LNCaP clone FGC (cell line): ENCODE measurements at places on chromosomes 2 and 18.

GRCh38 chr18:32373995-32374394, 96.7 kb downstream of the GAREM1 start:
- peak; percentile 59 for DNase-seq

- DNase-seq = no peak
Observed at GRCh38 chr2:106147159-106147558, 46.9 kb downstream of the UXS1 start.

DNA sequence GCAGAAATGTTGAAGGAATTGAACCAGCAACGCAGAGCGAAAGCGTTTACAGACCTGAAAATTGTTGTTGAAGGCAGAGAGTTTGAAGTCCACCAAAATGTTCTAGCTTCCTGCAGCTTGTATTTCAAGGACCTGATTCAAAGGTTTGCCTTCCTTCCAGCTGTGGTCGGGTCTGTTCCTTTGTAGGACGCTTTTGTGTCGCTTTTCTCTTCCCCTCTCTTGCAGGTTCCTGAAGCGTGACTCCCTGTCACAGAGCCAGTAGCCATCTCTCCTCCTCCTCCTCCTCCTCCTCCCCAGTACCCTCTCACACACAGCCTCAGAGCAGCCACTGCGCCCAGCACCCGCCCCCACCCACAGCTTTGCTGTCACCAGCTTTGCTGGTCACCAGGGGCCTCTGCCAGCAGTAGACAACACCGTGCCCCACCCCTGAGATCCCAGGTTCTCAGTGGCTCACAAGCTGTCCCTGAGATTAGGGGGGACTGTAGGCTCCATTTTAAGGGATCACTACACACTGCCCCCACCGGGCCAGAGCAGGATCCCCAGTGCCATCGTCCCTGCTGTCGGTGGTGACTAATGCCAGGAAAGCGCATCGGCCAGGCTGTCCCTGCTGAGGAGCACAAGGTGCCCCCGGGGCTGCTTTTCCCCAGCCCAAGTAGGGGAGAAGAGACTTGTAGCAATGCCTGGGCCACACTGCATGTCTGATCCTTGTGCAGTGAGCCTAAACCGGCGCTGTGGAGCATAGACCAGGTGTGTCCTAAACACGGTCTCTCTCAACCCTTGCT, 242.3 kb downstream of the ATAD2B start:
- DNase-seq = no peak

DNA sequence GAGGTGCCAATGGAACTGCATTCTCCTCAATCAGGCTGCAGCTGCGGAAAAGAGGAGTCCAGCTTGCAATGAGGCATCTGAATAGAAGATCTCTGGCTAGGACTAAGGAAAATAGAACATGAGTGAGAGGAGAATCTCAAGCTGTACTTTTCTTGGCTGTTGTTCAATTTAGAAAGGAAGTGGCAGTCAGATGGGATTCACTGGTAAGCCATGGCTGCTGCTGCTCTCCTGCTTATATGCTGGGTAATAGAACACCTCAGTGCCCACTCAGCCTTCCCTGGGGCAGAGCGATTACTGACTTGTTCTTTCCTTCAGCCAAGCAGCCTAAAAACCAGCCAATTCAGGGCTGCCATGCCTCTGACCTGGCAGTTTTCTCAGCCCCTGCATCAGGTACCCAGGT, 17.6 kb upstream of the CHST9 start:
- no peak for DNase-seq

GRCh38 chr2:153811516-153811915, 60.2 kb upstream of the GALNT13 start:
- no peak for DNase-seq

- DNase-seq = no peak
Observed at GRCh38 chr2:128380961-128381938, 62.6 kb upstream of the HS6ST1 start.

GRCh38 chr2:206482123-206482522, 38.8 kb downstream of the ADAM23 start:
- no peak for DNase-seq

- DNase-seq = no peak
Observed at GRCh38 chr2:15790838-15791237, 149.5 kb upstream of the MYCN start.

DNA sequence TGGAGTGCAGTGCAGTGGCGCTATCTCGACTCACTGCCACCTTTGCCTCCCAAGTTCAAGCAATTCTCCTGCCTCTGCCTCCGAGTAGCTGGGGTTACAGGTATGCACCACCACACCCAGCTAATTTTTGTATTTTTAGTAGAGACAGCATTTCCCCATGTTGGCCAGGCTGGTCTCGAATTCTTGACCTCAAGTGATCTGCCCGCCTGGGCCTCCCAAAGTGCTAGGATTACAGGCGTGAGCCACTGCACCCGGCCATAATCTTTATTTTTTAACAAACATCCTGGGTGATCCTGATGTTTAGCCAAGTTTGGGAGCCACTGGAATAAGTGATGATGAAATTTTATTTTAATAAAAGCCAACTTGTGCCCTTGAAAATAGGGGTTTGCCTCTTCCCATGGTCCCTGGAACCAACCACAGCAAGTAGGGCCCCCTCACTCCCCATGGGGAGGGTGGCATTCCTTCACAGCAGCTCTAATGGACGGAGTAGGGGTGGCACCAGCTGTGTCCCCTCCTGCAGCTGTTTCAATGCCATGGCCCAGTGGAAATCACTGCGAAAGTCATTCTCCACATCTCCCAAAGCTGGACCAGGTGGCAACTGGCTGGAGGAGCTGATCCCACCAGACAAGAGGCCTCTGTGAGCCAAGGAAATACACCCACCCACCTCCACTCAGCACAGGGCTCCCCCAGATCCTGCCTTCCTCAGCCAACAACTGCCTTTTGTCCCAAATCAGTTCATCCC, 194.8 kb downstream of the ZFP36L2 start:
- no peak for DNase-seq

GRCh38 chr2:3956892-3957291, 253.5 kb downstream of the DCDC2C start:
- DNase-seq = no peak

GRCh38 chr2:54618646-54619565, 104.6 kb upstream of the EML6 start:
- no peak for DNase-seq

DNA sequence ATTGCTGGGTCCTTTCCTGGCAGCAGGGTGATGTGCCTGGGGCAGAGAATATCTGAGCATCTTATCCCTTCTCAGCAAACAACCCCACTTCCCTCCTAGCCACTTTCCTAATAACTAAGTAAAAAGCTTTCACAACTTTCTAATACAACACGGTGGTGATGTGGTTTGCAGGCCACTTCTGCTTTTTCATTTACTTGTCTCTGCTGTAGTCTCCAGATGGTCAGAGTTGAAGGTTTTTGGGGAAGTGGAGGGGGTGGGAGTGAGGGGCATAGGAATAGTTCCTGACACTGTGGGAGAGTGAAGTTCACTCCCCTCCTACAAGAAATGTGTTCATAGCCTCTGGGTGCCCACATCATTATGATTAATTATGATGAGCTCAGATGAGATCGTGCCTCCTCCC, 11.6 kb downstream of the OXER1 start:
- no peak for DNase-seq

GRCh38 chr2:9440058-9440727, 16.7 kb downstream of the CPSF3 start:
- no peak for DNase-seq

GRCh38 chr18:60892855-60893254, 440.4 kb upstream of the CDH20 start:
- no peak for DNase-seq

DNA sequence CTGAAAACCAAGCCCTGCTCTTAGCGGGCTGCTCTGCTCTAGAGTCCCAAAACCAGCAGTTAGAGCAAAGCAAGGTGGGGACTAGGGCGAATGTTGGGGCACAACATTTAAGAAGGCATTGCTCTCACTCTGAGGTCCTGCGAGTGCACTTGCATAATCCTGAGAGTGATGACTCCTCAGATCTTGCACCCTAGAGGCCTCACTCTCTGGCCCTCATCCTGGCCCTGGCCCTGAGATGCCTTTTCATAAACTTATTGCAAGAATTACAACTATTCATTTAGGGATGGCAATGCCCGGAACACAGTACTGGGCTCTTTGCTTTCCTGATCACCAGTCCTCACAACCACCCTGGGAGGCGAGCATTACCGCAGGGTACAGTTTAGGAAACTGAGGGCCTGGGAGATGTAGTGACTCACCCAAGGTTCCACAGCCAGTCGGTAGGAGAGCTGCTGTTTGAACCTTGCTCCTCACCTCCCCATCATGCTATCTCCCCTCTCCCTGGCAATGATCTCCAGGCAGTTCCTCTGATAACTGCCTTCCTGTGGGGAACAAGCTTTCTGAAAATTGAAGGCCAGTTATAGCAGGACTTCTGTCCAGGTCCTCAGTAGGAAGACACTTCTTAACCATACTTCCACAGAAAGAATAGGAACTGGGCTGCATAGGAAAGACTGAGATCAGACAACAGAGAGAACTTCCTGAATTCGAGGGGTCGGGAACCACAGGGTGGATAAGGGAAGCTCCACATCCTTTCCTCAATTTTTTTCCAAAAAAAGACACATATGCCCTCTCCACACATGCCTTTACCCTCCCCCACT, 91.3 kb downstream of the TNS1 start:
- DNase-seq = no peak

DNA sequence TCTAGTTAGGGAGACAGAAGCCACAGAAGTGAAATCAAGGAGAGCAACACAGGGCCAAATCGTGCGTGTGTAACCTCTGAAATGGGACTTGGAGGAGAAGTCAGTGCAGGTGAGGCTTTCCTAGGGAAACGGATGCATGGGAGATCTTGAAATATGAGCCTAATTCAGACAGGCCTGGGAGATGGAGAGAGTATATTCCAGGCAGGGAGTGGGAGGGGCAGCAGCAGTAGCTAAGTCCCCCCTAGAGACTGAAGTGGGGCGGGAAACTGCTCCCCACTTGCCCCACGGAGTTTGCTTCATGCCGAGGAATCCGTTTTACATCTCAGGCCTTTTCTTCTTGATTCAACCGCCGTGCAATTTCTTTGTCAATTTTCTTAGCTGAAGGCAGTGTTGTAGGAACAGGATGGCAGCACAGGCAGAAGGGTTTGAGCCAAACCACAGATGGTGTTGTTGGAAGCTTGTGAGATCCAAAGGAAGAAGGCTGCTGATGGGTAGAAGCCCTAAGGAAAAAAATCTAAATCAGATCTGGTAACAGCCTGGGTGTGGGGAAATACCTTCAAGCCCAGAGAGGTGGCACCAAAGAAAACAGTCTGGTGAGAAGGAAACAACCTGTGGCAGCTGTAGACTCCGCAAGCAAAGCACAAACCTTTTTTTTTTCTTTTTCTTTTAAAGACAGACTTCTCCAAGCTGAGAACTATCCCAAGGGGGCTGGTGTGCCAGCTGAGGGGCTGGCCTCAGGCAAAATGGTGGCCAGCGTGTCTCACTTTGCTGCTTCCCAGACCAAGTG, 40.2 kb downstream of the EPAS1 start:
- DNase-seq = no peak

DNA sequence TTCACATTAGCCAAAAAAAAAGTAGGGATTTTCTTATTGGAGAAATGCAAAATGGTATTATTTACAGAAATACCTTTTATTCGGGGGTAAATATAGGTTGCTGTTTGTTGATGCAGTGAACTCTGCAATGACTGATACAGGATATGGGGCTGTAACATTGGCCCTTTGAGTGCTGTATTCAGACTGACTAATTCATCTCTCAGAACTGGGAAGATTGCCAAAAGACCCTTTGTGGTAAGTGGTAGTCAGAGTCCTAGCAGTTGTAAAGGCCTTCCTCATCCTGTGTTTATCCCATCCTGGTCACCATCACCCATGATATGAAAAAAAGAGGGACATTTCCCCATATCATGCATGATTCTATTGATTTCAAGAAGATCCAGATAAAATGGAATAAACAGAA, 14.0 kb upstream of the DCC start:
- DNase-seq = no peak

- DNase-seq = no peak
Observed at GRCh38 chr2:161533218-161533617, 91.0 kb upstream of the SLC4A10 start.

- peak; percentile 23 for DNase-seq
Observed at GRCh38 chr2:2801458-2801857, 470.4 kb upstream of the MYT1L start.

GRCh38 chr2:180258041-180258537, 251.0 kb upstream of the CWC22 start:
- DNase-seq = peak; percentile 96

GRCh38 chr2:67752199-67752598, 310.6 kb downstream of the C1D start:
- DNase-seq = no peak

GRCh38 chr18:316393-316792, 48.5 kb upstream of the THOC1 start:
- no peak for DNase-seq

DNA sequence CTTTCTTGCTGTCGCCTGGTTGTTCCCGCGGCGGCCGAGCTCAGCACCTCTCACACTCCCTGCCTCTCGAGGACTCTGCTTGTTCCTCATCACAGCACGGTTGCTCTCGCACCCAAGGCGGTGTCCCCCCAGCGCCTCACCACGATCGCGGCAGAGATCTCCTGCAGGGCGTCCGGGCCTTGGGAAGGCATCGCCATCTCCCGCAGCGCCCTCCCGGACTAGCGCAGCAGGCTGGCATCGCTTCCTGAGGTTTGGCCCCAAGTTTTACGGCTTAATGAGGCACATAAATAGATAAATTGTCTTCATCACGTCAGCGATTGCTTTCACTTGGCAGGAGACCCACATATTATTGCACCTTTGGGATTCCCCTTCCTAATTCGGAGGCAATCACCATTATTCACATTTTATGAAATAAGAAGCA, 125.4 kb downstream of the RGPD3 start:
- DNase-seq = no peak

- peak; percentile 46 for DNase-seq
Observed at GRCh38 chr18:36454848-36455458, 157.4 kb downstream of the FHOD3 start.

DNA sequence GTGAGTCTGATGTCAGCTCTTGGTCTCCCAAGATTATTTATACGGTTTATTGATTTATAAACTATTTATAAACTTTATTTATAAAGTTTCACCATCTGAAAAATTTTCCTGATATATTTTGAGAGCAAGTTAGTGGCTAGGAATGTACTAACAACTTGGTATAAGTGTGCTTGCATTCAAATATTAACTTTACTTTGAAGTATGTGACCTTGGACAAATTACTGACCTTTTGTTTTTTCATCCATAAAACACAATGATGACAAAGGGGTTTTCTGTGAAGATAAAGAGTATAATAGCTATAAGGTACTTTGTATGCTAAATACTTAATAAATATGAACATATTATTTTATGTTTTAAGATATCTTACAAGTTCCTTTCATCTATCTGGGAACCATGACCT, 221.7 kb downstream of the GCA start:
- no peak for DNase-seq

DNA sequence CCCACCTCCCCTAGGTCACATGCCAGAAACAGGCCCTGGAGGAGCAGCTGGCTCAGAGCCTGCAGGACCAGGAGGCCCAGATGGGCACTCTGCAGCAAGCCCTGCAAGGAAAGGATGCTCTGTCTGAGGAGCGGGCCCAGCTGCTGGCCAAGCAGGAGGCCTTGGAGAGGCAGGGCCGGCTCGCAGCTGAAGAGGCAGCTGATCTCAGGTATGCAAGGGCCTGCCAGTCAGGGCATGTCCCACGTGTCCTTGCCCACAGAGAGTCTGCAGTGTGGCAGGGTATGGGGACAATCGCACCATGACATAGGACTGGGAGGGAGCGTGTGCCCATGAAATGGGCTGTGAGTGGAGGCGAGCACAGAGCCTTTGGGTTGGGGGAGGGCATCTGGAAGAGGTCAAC, 39.9 kb downstream of the CROCC2 start:
- DNase-seq = no peak

- peak; percentile 62 for DNase-seq
Observed at GRCh38 chr2:172088245-172089004, 3.1 kb downstream of the DLX1 start.
